ENCODE measurements at places on chromosomes 11 and 22. TPM values are rescaled to one million over a fixed set of nuclear protein-coding genes. Genes with fewer than 3 reads are reported as not detected.
A peak's percentile ranks its signal among the peaks of the same experiment; 100 is the strongest.

The PIH1D2 gene
- 0.19 TPM for total RNA-seq

The NRGN gene
- total RNA-seq: 2.9 TPM

DNA sequence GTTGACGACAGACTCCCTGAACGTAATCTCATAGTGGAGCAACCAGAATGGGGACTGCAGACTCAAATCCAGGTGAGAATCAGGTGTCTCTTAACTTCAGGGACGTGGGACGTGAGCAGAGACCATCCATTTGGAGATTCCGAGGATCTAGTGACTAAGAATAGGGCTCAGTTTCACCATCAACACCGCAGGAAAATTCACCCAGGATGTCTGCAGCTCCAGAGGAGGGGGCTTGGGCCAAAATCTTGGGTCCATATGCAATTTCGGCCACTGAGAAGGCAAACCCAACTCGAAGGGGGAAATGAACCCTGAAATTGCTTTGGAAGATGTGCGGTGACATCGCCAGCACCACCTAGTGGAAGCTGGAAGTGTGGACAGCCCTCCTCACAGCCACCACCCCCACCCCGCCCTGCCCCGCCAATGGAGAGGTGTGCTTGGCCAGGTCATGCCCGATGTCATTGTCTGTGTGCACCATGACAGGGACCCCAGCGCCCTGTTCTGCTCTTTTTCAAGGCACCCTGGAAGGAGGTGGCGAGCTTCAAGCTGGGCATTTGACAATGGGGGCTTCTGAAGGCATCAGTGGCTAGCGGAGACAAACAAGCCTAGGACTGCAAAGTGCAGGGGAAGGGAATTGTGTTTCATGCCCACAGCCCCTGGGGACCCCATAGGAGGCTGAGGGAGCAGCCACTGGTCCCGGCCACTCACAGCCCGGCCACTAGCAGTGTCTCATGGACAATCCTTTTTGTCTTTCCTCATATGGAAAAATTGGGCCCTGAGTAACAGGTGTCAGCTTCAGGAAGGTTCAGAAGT is 24.8 kb downstream of the APOL1 start:
- H3K36me3 ChIP-seq: peaks cover 38% of the 10 kb centered on the region
- no peaks in the 10 kb centered on the region for H3K27me3 ChIP-seq
- DNase-seq: peak; percentile 69
- no peak overlapping the region for H3K27ac ChIP-seq

GRCh38 chr22:32765132-32765618 is 36.3 kb upstream of the TIMP3 start:
- no peak for DNase-seq
- H3K36me3 ChIP-seq: no peaks in the 10 kb centered on the region
- no peak overlapping the region for H3K27ac ChIP-seq
- no peaks in the 10 kb centered on the region for H3K27me3 ChIP-seq

DNA sequence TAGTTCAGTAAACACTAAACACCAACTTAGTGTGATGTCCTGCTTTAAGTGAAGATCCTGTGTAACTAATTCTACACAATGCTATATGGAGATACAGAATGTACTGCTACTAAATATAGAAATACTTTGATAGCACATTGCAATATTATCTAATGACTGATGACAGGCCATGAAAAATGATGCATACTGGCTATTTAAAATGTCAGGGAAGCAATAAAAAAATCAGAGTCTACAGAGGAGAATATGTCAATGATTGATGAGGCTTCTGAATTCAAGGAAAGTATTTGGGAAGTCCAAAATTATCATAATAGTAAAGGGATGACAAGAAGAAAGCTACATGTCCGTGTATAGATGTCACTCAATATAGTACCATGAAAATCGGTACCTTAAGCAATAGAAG is 55.3 kb downstream of the GUCY1A2 start:
- H3K27ac ChIP-seq: no peak overlapping the region
- H3K4me3 ChIP-seq: no peak overlapping the region
- DNase-seq: no peak
- H3K36me3 ChIP-seq: no peaks in the 10 kb centered on the region
- no peaks in the 10 kb centered on the region for H3K27me3 ChIP-seq
- peaks cover 14% of the 10 kb centered on the region for H3K4me1 ChIP-seq

Measured in SJSA1 (cell line).